ENCODE measurements at places on chromosomes 2 and 18. TPM values are rescaled to one million over a fixed set of nuclear protein-coding genes. Genes with fewer than 3 reads are reported as not detected.

DNA sequence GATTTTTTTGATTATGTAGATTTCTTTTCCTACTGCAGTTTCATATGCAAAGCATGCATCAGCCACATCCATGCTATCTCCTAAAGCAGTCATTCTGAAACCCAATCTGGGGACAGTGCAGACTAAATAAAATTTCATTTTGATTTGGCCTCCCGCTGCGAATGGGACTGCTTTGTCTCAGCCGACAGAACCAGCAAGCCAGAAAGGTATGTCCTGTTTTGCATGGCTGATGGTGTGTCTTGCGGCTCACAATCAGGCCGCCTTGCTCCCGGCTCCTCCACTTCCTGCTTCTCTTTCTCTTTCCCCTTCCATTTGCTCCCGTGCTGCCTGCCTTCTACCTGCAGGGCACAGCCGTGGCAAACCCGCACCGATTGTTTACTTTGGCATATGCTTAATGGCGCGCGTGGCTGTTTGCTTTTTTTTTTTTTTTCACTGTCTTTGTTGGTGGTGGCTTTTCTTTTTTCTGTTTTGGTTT, 419.6 kb upstream of the POU3F3 start:
- DNase-seq = no peak

DNA sequence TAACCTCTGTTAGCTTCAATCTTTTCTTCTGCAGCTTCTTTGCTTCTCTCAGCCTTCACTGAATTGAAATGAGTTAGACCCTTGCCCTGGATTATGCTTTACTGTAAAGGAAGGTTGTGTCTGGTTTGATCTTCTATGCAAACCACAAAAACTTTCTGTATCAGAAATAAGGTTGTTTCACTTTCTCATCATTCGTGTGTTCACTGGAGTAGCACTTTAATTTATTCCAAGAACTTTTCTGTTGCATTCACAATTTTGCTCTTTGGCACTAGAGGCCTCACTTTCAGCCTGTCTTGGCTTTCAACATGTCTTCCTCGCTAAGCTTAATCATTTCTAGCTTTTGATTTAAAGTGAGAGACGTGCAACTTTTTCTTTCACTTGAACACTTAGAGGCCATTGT, 365.3 kb downstream of the TDRD15 start:
- DNase-seq = no peak

The ALK gene
- 0.26 TPM for total RNA-seq

The DNAH6 gene
- 0.02 TPM for total RNA-seq

Measured in A172 (cell line).